CD8-positive, alpha-beta memory T cell (primary cell): ENCODE measurements at places on chromosomes 4 and X.

DNA sequence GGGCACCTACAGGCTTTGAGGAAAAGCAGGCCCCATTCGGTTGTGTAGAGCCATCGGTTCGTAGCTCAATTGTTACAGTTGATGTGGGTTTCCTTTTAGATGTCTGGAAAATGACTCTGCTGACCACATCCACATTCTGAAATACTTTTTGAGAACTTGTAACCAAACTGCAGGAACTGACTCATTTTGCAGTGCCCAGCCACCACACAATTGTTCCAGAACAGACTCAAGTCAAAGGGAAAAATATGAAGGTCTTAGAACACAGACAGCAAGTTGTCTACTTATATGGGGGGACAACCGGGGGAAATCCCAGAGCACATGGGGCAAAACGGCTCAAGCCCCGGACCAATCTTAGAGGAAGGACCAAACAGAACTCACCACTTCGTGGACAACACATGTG, 557.6 kb upstream of the DIPK2B start:
- H3K36me3 ChIP-seq = no peaks in the 10 kb centered on the region
- no peaks in the 10 kb centered on the region for H3K27me3 ChIP-seq
- H3K4me3 ChIP-seq = peak overlapping the region; percentile 33

- no peak overlapping the region for H3K27ac ChIP-seq
- no peaks in the 10 kb centered on the region for H3K4me1 ChIP-seq
- no peak overlapping the region for H3K4me3 ChIP-seq
- no peaks in the 10 kb centered on the region for H3K27me3 ChIP-seq
- no peaks in the 10 kb centered on the region for H3K36me3 ChIP-seq
- DNase-seq = no peak
Observed at GRCh38 chr4:141643557-141643956, 7.2 kb downstream of the IL15 start.

DNA sequence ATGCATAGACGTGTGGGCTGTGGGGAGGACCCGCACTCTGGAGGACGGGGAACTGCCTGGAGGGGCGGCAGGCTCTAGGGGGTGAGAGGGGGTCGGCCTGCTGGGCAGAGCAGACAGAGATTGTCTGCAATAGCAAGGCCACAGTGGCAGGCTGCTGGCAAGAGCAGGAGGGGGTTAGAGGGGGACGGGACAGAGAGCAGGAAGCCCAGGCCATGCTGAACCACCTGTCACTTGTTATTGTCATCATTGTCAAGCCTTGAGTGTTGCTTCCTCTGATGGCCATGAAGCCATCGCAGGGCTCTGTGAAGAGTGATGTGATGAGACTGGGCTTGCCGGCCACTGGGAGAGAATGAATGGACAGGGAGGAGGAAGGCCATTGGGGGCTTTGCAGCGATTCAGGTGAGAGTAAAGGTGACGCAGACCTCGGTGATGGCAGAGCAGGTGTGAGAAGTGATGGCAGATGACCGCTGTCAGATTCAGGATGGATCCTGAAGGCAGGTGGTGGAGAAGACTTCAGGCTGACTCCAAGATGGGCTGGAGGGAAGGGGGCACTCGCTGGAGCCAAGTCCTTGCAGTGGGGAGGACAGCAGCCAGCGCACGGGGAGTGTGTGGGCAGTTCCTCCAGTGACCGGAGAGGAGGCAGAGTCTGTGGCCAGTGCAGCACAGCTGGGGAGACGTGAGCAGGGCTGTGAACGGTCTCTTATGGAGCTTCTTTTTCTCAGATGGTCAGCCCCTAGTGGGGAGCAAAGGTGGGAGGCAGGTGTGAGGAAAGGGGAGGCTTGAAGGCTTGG, 43.6 kb downstream of the HTT-AS start:
- H3K4me3 ChIP-seq = no peak overlapping the region
- no peak for DNase-seq
- H3K27me3 ChIP-seq = no peaks in the 10 kb centered on the region
- H3K4me1 ChIP-seq = no peaks in the 10 kb centered on the region

DNA sequence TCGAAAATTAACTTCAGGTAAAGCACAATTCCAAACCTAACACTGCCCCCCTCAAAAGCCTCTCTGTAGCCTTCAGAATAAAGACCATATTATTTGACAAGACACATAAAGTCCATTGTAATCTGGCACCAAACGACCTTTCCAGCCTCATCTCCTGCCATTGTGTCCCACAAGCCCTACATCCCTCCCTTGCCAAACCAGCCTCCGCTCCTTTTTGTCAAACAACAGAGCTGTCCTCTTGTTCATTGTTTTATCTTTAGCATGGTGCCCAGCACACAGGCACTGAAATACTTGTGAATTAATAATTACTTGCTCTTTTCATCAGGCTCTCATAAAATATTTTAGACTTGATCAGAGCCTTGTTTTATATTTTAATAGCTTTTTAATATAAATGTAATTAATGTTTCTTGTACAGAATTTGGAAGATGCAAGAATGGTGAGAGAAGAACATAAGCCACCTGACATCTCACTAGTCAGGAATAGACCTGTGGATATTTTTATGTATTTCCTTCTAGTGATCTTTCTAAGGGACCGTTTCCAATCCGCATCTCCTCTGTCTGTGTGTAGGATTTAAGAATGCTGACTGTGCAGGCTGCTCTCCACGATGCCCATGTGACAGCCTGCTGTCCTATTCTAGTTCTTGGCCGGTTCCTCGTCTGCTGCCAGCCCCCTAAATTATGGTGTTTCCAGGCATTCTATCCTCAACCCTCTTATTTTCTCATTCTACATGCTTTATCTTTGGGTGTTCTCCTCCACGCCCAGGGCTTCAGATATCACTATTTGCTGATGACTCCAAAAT, 3.0 kb upstream of the IRF2 start:
- H3K4me3 ChIP-seq = peak overlapping the region; percentile 30
- no peak overlapping the region for H3K27ac ChIP-seq
- DNase-seq = no peak

GRCh38 chr4:74675673-74676279, 118.5 kb downstream of the BTC start:
- no peaks in the 10 kb centered on the region for H3K4me1 ChIP-seq
- H3K4me3 ChIP-seq = no peak overlapping the region
- no peak for DNase-seq
- no peaks in the 10 kb centered on the region for H3K27me3 ChIP-seq

GRCh38 chrX:31590581-31591114, 518.8 kb upstream of the FTHL17 start:
- no peaks in the 10 kb centered on the region for H3K36me3 ChIP-seq
- H3K4me3 ChIP-seq = no peak overlapping the region
- no peaks in the 10 kb centered on the region for H3K4me1 ChIP-seq
- H3K27ac ChIP-seq = no peak overlapping the region

DNA sequence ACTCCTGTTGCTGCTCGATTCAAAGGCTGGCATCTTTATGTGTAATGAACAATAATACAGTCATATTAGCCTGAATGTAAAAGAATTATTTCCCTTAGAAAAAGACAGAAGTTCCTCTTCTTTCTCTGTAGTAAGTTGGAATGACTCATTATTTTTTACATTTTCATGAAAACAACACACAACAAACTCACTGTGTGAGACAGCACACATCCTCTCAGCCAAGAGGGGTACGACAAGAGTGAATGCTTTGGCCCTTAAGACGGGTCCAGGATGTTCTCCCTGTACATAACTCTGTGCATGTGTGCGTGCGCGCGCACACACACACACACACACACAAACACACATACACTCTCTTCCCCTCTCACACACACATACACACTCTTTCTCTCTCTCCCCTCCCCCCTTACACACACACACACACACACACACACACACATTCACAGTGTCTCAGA, 72.8 kb downstream of the MANBA start:
- no peak for DNase-seq
- no peaks in the 10 kb centered on the region for H3K4me1 ChIP-seq
- no peaks in the 10 kb centered on the region for H3K36me3 ChIP-seq
- H3K4me3 ChIP-seq = no peak overlapping the region
- H3K27ac ChIP-seq = no peak overlapping the region

GRCh38 chr4:48898733-48899431, 7.7 kb downstream of the OCIAD2 start:
- no peak for DNase-seq
- H3K27ac ChIP-seq = no peak overlapping the region
- H3K4me3 ChIP-seq = no peak overlapping the region
- H3K27me3 ChIP-seq = no peaks in the 10 kb centered on the region

- H3K27me3 ChIP-seq = no peaks in the 10 kb centered on the region
- no peak overlapping the region for H3K27ac ChIP-seq
- DNase-seq = no peak
Observed at GRCh38 chr4:80963051-80963450, 67.5 kb upstream of the BMP3 start.

DNA sequence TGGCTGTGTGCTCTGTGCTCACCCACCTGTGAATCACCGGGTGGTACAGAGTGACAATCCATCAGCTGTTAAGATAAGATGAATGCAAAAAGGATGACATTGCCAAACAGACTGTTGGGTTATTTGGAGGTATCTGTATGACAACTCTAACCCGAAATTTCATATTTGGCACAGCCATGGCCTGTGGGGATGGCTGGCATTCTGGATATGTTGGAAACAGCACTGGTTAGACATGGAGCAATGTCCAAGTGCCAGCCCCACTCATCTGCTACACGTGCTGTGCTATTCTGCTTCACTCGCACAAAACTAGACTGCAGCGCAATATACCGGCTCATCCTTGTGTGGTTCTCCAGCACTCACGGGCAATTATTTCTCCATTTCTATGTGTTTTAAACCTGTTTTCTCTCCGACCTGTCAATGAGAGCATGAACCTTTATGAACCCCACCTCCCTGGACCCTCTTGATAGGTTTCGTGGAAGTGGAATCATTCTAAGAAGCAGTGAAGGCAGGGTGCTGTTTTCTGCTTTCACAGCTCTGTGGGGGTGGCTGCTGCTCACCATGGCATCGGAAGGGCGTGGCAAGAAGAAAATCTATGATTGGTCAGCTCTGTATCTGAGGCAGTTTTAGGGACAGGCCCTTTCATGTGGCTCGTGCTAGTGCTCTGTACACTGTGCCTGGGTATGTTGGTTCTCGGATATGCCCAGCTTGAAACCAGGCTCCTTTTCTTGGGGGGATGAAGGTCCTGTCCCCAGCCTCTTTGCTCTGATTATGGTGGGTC, 94.9 kb downstream of the ENPP6 start:
- no peak overlapping the region for H3K27ac ChIP-seq
- no peak for DNase-seq
- no peak overlapping the region for H3K4me3 ChIP-seq
- H3K27me3 ChIP-seq = no peaks in the 10 kb centered on the region
- no peaks in the 10 kb centered on the region for H3K36me3 ChIP-seq

DNA sequence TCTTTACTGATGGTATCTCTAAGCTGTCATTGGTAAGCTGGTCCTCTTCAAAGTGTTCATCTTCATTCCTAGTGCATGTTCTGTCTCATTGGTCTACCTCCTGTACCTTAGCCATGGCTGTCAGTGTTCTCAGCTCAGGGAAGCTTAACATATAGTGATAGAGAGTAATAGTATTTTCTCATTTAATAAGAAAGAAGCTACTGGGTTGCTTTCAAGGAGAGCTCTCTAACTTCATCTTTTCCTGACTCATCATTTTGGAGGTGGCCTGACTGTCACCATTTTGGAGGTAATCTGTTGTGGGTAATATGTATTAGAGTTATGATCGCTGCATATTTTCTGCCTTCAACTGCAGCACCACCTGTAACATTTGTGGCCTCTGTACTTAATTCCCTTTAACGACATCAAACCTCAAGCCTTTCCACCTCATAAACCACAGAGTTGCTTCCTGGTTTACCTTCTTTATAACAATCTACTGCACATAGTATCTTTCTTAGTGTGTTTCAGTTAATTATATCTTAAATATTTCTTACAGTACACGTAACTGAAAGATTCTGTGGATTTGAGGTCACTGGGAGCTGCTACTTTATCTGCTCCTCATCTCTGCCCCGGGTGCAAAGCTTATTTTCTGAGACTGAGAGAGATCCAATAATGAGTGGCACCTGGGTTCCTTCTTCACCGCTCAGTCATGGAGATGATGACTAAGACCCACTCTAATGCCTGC, 474.0 kb upstream of the TECRL start:
- no peaks in the 10 kb centered on the region for H3K27me3 ChIP-seq
- no peak for DNase-seq
- H3K4me3 ChIP-seq = no peak overlapping the region
- H3K4me1 ChIP-seq = no peaks in the 10 kb centered on the region

GRCh38 chr4:150923945-150924344, 91.1 kb downstream of the LRBA start:
- H3K36me3 ChIP-seq = no peaks in the 10 kb centered on the region
- no peaks in the 10 kb centered on the region for H3K27me3 ChIP-seq
- H3K27ac ChIP-seq = no peak overlapping the region
- DNase-seq = no peak

- H3K36me3 ChIP-seq = no peaks in the 10 kb centered on the region
- no peaks in the 10 kb centered on the region for H3K4me1 ChIP-seq
- no peaks in the 10 kb centered on the region for H3K27me3 ChIP-seq
- no peak for DNase-seq
Observed at GRCh38 chr4:156247470-156247869, 293.8 kb upstream of the CTSO start.

- no peaks in the 10 kb centered on the region for H3K4me1 ChIP-seq
- H3K4me3 ChIP-seq = no peak overlapping the region
- no peak overlapping the region for H3K27ac ChIP-seq
- no peaks in the 10 kb centered on the region for H3K36me3 ChIP-seq
Observed at GRCh38 chr4:147498031-147498660, 17.2 kb downstream of the EDNRA start.

- H3K27ac ChIP-seq = no peak overlapping the region
- no peak for DNase-seq
- H3K36me3 ChIP-seq = no peaks in the 10 kb centered on the region
- peaks cover 5% of the 10 kb centered on the region for H3K27me3 ChIP-seq
- no peaks in the 10 kb centered on the region for H3K4me1 ChIP-seq
Observed at GRCh38 chr4:86592553-86593249, 1.4 kb upstream of the PTPN13 start.

- H3K27me3 ChIP-seq = no peaks in the 10 kb centered on the region
- peak; percentile 47 for DNase-seq
- H3K27ac ChIP-seq = no peak overlapping the region
- H3K4me1 ChIP-seq = peaks cover 17% of the 10 kb centered on the region
- no peak overlapping the region for H3K4me3 ChIP-seq
Observed at GRCh38 chr4:25180524-25181131, 20.4 kb upstream of the SEPSECS start.

- H3K27me3 ChIP-seq = no peaks in the 10 kb centered on the region
- no peaks in the 10 kb centered on the region for H3K36me3 ChIP-seq
- H3K27ac ChIP-seq = no peak overlapping the region
- H3K4me3 ChIP-seq = no peak overlapping the region
Observed at GRCh38 chr4:184066584-184067300, 150.9 kb downstream of the ENPP6 start.

DNA sequence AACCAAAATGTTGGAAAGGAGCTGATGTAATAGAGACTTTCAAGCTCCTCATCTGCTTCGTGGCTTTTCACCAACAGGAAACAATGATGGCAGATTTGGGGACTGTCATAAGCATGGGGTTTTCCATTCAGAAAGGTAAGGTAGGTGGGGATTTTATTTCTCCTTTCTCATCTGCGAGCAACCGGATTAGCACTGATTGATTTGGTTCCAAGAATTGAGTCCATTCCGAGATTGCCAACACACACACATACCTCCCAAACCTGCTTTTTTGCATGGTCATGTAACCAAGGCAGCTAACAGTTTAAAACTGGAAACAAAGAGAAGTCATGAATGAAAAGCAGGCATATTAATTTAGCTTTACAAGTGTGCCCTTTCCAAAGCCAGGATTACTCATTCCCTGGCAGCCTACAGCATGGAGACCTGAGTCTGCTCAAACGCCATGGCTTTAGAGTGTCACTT, 63.0 kb upstream of the LNX1 start:
- no peaks in the 10 kb centered on the region for H3K4me1 ChIP-seq
- no peaks in the 10 kb centered on the region for H3K36me3 ChIP-seq
- no peak overlapping the region for H3K27ac ChIP-seq
- H3K27me3 ChIP-seq = no peaks in the 10 kb centered on the region
- no peak for DNase-seq
